ENCODE measurements at places on chromosomes 16 and 17. TPM values are rescaled to one million over a fixed set of nuclear protein-coding genes. Genes with fewer than 3 reads are reported as not detected.

CMIP gene
- 10.5 TPM for total RNA-seq

GRCh38 chr16:81645266-81645694 lies 133.8 kb upstream of the PLCG2 start:
- DNase-seq: no peak

DNA sequence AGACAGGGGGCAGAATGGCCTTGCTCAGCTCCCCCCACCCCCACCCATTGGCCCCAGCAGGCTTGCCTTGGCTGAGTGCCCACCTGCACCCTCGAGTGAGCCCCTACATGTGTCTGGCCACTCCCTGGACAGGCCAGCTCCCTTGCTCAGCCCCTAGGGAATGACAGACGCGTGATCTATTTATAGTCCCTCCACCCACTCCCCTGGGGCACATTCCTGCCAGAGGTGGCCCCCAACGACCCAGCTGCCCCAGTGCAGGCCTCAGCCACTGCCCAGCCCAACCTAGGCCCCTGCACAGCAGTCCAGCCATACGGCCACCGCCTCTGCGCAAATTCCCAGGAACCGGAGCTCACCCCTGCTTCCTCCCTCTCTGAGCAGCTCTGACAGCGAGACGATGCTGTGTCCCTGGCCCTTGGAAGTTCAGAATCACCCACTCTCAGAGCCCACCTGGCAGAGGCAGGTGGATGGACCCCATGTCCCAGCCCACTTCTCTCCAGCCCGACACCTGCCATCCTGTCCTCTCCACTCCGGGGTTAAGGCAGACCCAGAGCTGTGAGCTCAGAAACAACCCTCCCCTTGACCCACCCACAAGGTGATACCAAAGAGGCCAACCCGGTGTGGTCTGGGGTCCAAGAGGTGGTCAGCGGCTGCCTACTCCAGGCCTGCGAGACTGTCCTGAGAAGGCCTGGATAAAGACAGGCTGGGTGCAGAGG lies 11.5 kb upstream of the P2RX1 start:
- DNase-seq: no peak

- DNase-seq: peak; percentile 93
These were observed 24.1 kb downstream of the BAHCC1 start for GRCh38 chr17:81419319-81419885.

ACAP1 gene
- total RNA-seq: 14.0 TPM

All from Right ventricle myocardium inferior (tissue), 1 donor.